ENCODE measurements at places on chromosomes 6 and 20.

DNA sequence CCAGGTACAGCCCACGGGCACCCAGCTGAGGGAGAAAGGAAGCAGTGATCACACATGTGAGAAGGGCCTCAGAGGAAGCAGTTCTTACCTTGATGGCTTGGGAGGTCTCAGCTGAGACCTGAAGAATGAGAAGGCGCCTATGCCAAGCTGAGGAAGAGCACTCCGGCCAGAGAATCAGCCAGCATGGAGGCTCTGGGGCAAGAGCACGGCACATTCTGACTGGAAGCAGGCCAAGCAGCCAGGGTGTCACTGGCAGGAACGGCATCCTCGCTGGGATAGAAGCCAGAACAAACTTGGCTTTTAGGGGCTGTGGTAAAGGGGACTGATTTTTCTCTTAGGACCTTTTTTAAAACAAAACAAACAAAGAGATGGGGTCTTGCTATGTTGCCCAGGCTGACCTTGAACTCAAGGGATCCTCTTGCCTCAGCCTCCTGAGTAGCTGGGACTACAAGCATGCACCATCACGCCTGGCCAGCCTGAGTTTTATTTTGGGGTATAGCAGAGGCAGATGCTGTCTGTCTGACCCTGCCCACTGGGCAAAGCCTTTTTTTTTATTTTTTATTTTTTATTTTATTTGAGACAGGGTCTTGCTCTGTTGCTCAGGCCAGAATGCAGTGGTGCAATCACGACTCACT lies 17.6 kb downstream of the GHRH start:
- no peak for DNase-seq

DNA sequence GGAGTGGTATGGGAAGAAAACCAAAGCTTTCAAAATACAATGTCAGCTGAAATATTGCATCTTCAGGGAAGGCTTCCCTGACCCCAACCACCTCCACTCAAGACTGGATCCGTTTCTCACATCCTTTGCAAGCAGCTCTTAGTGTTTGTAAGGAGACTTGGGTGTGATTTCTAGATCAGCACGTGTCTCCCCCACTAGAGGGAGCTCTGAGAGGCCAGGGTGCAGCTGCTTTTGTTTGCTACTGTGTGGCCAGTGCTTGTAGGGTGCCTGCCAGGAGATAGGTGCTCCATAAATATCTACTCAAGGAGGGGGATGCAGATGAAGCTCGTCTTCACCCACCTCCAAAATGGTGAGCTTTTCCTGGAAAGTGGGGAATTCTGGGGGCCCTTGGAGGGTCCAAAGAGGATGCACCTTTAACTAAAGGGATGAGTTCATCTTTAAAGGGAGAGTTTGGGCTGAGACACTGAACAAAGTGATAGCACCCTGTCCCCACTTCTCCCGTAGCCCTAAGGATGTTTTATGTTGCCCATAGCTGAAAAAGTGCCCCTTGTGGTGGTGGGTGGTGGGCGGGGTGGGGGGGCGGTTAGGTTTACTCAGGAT lies 52.6 kb upstream of the MAFB start:
- DNase-seq, result no peak

- DNase-seq, result no peak
Measured at GRCh38 chr20:57263801-57264792, 2.3 kb downstream of the BMP7 start.

GRCh38 chr6:127634178-127634577 lies 57.2 kb downstream of the C6orf58 start:
- DNase-seq, result no peak

DNA sequence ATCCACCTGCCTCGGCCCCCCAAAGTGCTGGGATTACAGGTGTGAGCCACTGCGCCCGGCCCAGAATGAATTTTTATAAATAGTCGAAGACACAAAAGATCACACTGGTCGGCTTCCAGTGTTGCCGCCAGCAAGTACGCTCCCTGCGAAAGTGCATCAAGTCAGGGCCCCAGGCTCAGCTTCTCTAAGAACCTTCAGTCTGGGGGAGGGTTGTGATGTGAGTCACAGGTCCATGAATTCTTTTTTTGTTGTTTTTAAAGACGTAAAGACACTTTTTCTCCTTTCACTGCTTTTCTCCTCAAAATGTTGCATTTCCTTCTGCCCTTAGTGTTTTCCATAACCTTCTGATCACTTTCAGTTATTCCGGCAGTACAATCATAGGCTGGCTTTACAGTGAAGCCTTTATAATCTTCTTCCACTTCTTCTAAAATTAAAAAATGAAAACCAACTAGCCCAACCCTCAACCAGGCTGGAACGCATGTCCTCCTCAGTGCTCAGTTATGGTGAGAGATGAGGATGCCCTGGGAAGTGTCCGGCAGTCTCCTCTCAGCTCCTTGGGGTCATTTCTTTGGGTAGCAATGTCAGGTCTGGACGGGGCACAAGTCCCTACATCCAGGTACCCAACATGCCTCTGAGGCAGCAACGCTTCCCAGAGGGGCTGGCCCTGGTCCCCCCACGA lies 66.6 kb downstream of the CSE1L start:
- no peak for DNase-seq

DNA sequence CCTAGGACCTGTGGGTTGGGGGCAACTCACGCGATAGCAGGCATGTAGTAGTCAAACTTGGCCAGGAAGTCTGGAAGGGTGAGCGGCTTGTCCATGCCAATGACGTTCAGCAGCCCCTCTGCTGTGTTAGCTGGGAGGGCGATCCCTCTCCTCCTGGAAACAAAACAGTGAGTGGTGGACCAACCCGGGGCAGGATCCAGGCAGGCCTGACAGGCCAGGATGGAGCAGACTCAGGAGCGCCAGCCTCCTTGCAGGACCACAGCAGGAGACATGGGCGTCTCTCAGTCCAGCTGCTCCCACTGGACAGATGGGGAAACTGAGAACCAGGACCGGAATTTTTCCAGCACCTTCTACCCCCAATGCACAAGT lies 22.5 kb downstream of the ADA start:
- no peak for DNase-seq

DNA sequence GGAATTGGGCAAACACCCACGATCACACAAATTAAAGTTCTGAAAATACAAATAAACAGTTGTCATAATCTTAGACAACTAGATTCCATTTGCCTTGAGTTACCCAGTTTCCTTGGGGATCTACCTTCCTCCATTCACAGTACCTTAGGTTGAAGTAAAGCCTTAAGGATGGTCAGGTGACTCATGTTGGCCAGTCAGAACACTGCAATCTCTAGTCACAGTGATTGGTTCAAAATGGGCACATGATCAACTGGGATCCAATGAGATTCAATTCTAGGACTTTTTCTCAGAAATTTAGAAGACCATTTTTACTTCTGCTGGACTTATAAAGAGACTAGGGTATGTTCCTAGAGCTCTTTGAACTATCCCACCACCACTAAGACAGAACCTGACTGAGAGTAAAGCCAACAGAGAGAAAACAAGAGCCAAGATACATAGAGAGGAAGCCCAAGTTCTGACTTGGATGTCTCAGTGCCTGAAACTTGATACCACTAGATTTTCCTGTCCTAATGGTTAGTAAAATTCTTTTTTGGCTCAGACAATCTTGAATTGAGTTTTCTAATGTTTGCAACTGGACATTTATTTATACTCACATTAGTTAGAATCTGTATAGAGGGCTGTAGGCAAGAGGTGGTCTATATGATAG lies 8.6 kb upstream of the CLIC5 start:
- DNase-seq, result no peak

GRCh38 chr20:9550871-9551270 lies 36.5 kb downstream of the LAMP5 start:
- no peak for DNase-seq

GRCh38 chr6:37654727-37655500 lies 42.8 kb downstream of the MDGA1 start:
- DNase-seq, result no peak

- no peak for DNase-seq
Measured at GRCh38 chr20:4813076-4813862, 91.6 kb downstream of the PRND start.

DNA sequence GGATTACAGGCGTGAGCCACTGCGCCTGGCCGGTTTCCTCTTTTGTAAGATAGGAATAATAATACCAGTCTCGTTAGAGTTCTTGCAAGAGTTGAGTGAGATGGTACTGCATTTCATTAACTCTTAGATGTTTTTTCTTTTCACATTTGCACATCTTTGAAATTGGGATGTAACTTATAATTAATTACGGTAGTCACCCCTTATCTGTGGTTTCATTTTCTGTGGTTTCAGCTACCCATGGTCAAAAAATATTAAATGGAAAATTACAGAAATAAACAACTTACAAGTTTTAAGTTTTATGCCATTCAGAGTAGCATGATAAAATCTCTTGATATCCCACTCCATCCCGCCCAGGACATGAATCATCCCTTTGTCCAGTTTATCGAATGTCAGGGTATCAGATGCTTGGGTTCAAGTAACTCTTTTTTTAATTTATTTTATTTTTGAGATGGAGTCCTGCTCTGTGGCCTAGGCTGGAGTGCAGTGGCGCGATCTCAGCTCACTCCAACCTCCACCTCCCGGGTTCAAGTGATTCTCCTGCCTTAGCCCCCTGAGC lies 15.4 kb downstream of the PTK7 start:
- no peak for DNase-seq

All from NCI-H774 (cell line).